ENCODE measurements at places on chromosomes 11 and 22.

- no peak for DNase-seq
Measured at GRCh38 chr11:111098091-111098490, 147.4 kb upstream of the POU2AF2 start.

DNA sequence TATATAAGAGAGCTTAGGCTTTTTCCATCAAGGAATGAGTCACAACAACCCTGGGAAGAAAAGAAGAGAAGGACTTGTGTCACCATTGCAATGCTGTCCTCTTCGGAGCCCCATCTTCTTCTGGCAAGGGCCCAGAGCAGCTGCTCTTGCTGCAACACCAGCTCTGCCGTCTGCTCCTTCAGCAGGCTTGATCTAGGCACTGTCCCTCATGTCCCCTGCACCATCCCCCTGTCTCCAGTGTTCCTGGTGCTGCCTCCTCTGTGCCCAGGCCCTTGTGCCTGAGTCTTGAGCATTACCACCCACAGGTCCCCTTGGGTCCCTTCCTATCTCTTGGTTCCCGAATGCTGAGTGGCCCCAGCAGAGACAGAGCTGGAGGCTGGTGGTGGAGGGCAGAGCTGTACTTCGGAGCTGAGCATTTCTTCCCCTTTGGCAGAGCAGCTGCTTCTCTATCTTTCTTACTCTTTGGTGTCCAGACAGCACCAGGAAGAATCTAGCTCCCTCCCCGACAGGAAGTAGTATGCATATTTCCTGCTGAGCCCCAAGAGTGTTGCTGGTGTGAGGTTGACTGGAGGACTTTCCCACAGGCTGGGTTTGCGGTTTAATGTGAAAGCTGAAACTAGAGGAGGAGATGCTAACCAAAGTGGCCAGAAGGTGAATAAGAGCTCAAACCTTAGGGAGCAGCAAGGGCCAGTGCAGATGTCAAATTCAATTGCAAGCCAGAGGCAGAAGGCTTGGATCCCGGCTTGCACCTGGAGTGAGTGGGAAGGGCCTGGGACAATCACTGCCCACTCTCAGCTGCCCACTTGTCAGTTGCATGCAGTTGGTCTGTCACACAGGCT, 27.8 kb downstream of the WEE1 start:
- DNase-seq: no peak

GRCh38 chr11:104968856-104969776, 742 bp upstream of the CASP4 start:
- DNase-seq: peak; percentile 46

DNA sequence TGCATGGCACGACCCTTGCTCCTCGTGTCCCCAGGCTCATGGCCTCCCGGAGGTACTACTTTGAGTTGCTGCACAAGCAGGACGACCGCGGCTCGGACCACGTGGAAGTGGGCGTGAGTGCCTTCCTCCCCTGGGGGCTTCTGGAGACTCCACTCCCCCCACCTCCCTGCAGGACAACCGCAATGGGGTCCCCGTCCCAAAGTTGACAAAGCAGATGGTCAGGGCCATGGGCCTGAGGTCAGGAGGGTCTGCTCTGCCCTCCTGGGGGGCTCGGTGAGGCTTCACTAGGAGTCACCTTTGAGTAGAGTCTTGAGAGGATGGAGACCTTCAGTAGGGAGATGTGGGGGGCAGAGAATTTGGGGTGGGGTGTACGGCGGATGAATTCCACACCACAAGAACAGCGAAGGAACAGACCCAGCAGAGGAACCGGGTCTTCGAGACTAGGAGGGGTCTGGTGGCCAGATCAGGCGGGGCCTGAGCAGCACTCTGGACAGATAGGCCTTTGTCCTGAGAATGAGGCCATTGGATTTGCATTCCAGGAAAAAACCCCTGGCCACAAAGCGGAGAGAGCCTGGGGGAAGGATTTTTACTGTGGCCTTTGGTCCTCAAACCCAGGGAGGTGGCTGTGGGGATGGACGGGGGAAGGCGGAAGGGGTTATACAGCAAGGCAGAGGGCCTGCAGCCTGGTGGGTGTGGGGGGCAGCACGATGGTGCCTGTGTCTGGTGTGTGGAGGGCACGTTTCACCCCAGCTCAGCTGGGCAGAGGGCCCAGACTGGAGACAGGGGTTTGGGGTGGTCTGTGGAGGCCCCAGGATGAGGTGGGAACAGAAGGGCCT, 4.6 kb downstream of the B4GALNT4 start:
- no peak for DNase-seq
